ENCODE measurements at places on chromosomes 3 and 15.

- DNase-seq = no peak
Measured at GRCh38 chr3:100748220-100748619, 38.9 kb downstream of the TFG start.

- peak; percentile 44 for DNase-seq
Measured at GRCh38 chr15:71496336-71496955, 313.9 kb upstream of the NR2E3 start.

DNA sequence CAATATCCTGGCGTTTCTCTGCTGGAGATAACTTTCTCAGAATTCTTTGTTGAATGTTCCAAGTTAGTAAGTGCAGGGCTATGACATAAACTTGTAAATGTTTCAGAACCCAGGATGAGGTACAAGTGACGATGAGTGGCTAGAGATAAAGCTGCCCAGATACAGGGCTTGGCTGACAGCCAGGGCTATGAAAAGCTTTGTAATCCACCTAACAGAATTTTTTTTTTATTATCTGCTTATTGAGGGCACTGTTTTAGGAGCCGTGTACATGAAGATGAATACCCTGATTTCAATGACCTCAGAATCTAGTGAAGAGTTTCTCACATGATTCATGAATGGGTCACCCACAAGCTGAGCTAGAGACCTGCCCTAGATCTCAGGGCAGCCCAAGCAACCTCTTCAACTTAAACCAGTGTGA, 431.4 kb downstream of the DIPK2A start:
- peak; percentile 35 for DNase-seq

- DNase-seq = no peak
Measured at GRCh38 chr3:72328755-72329277, 519.4 kb downstream of the SHQ1 start.

- no peak for DNase-seq
Measured at GRCh38 chr3:195767792-195768191, 43.9 kb downstream of the MUC4 start.

GRCh38 chr15:57795261-57795660, 88.7 kb downstream of the POLR2M start:
- no peak for DNase-seq

GRCh38 chr15:87633525-87633924, 623.0 kb downstream of the NTRK3 start:
- DNase-seq = no peak

All from iris pigment epithelial cell (primary cell).